ENCODE measurements at places on chromosomes 3 and 15.

- no peak for DNase-seq
Observed at GRCh38 chr3:47847260-47847659, 44.3 kb downstream of the DHX30 start.

GRCh38 chr3:107939691-107940442 lies 151.0 kb downstream of the CD47 start:
- no peak for DNase-seq

GRCh38 chr3:7075117-7075516 lies 214.2 kb downstream of the GRM7 start:
- DNase-seq = no peak

DNA sequence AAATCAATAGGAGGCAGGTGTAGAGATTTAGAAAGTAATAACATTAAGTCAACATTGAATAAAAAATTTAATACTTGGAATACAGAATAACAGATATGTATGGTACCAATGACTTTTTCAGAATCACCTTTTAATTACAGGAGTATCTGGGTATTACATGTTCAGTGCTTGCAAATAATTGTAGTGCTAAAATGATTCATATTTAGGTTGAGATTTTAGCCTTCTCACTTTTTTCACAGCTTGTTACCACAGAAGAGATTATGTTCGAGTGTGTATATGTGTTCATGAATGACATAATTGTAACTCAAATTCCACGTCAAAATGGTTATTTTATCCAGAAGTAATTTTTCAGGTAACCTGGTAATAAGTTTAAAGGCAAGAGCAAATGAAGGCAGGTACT lies 187.9 kb upstream of the TBL1XR1 start:
- DNase-seq = no peak

DNA sequence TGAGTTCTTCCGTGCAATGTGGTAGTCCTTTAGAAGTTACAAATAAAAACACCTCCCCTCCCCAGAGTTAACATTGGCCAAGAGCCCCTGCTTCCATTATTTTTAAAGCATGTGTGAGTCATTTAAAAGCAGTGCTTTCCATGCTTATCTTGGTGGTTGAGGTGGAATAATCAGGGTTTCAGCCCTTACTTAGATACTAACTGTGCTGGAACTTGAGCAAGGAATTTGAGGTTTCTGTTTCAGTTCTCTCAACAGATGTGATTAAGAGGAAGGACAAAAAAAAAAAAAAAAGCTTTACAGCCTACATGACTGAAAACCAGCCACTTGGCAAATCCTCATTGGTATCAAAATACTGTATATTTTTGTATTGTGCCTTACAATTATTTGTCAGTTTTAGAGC lies 64.5 kb downstream of the CGNL1 start:
- DNase-seq = no peak

GRCh38 chr15:86948719-86949118 lies 869.0 kb downstream of the AGBL1 start:
- no peak for DNase-seq

GRCh38 chr3:40022297-40022827 lies 213.0 kb downstream of the MYRIP start:
- DNase-seq = no peak

- no peak for DNase-seq
Observed at GRCh38 chr3:122586773-122587485, 9.5 kb downstream of the PARP15 start.

DNA sequence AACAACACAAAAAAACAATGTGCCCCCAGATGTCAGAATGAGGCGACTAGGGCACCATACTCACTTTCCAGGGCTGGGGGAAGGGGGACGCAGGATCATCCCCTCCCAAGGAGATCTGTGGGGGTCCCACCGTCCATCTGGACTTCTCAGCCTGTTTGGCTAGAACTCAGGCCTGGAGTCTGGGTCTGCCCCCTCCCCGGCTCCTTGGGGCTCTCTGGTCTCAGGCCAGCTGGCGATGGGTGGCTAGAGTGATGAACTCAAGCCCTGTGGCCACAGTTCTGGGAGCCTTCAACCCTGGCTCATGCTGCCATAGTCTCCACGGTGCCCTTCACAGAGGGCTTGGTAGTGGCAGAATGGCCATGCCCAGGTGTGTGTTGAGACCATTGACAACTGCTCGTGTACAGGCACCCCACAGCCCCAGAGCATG lies 13.6 kb downstream of the ZBTB47 start:
- DNase-seq = peak; percentile 10
